Stimulated activated naive CD8-positive, alpha-beta T cell treated with anti-CD3 and anti-CD28 coated beads, Interleukin-15, amount 100 ng/mL, for 72 hours (primary cell): ENCODE measurements at places on chromosomes 13 and 19.

DNA sequence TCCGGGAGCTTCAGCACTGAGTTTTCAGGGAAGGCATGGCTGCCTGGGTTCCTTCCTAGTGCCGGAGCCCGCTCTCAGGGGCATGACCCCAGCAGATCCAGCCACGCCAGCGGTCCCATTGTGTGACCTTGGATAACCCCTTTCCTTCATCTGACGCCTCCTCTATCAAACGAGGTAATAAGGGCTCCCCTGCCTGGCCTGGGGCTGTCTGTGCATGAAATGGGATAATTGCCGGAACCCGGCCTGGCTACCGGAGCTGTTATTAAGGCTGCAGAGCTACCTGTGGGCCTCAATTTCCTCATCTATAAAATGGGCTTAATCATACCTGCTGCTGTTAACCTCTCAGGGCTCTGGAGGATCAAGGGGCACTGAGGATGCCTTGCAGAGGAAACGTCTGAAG lies 18.3 kb upstream of the NFIC start:
- DNase-seq = no peak

- DNase-seq = no peak
These were observed 146.8 kb downstream of the IER2 start for GRCh38 chr19:13297023-13297422.

DNA sequence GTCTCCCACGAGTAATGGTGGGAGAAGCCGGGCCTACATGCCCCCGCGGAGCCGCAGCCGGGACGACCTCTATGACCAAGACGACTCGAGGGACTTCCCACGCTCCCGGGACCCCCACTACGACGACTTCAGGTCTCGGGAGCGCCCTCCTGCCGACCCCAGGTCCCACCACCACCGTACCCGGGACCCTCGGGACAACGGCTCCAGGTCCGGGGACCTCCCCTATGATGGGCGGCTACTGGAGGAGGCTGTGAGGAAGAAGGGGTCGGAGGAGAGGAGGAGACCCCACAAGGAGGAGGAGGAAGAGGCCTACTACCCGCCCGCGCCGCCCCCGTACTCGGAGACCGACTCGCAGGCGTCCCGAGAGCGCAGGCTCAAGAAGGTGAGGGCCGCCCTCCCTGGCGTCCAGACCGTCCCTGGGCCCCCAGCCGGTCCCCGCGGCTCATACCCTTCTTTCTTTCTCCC lies 1.4 kb upstream of the USF2 start:
- peak; percentile 53 for DNase-seq

GRCh38 chr19:51091126-51091525 lies 8.4 kb upstream of the KLK14 start:
- DNase-seq = no peak

GRCh38 chr13:97432232-97432916 lies 1.6 kb upstream of the RAP2A start:
- no peak for DNase-seq

DNA sequence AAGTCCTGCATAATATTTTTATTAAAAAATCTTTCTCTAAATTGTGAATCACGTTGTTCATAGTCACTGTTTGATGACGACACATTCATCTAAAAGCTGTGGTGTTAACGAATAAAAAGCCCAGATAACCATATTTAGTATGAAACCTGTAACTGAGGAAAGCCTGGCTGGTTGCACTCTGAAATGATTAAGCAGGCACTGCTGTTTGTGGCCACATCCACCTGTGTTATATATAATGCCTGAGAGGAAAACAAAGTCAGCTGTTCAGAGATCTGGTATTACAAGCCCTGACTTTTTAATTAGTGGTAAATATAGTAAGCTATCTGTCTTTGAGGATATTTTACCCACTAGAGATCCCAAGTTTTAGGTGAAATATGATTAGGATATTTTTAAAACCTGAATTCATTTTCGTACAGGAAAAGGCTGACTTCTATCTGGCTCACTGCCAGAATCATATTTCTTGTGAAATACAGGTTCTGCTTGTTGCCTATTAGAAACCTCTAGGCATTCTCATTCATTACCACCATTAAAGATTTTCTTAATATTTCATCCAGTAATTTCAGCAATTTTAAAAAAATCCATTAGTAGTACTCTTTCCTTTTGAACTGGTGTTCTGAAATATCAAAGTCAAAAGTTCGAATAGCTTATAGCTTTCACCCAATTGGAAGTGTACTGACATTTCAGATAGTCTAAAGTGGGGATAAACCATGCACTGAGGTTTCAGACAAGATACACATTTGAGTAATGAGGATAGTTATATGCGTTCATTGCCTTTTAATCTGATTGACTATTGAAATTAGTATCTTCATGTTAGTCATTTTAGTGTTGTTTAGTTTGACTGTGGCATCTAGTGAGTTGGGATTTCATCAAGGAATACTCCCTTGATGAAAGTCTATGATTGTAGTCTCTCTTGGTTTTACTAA lies 79.7 kb downstream of the LMO7 start:
- DNase-seq = peak; percentile 28

DNA sequence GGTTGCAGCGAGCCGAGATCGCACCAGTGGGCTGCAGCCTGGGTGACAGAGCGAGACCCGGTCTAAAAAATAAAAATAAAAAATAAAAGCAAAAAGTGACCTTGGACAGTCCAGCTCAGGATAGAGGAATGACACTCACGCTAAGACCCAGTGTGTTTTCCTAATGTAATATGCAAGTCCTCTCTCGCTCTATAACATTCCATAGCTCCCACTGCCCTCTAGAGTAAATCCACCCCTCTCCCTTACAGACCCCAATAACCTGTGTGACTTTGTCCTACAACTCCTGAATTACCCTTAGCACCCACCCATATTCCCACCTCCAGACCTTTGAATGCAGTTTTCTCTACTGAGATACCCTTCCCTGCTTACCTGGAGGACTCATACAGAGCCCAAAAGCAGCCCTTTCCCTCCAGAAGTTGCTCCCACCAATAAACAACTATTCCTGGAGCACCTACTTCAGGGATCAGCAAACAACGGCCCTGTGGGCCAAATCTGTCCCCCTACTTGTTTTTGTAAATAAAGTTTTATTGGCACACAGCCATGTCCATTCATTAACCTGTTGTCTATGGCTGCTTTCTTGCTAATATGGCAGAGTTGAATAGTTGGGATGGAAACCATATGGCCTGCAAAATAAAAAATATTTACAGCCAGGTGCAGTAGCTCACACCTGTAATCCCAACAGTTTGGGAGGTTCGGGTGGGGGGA lies 39.8 kb upstream of the PTPRS start:
- no peak for DNase-seq

- DNase-seq = no peak
These were observed 22.6 kb downstream of the NDFIP2 start for GRCh38 chr13:79503473-79504017.

DNA sequence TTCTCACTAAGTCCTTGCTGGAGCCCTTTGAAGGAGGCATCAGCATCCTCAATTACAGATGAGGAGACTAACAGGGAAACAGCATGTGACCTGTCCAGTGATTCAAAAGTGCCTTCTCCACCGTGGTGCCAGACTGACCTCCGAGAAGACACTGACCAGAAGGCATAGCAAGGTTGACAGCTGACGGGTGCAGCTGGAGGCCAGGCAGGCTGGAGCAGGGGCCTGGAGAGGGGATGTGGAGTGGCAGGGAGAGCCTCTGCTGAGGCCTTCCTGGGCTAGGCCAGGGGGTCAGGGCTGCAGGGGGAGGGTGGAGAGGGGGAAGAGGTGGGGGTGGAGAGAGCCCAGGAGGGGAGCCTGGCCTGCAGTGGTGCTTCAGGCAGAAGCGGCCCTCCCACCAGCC lies 66.3 kb downstream of the KCTD15 start:
- DNase-seq = no peak
